Stimulated activated CD8-positive, alpha-beta memory T cell treated with anti-CD3 and anti-CD28 coated beads, Interleukin-4, amount 100 ng/mL, for 4 hours (primary cell): ENCODE measurements at places on chromosomes 1 and 21.

- no peak for DNase-seq
These were observed 37.1 kb upstream of the CSF1 start for GRCh38 chr1:109873278-109874175.

DNA sequence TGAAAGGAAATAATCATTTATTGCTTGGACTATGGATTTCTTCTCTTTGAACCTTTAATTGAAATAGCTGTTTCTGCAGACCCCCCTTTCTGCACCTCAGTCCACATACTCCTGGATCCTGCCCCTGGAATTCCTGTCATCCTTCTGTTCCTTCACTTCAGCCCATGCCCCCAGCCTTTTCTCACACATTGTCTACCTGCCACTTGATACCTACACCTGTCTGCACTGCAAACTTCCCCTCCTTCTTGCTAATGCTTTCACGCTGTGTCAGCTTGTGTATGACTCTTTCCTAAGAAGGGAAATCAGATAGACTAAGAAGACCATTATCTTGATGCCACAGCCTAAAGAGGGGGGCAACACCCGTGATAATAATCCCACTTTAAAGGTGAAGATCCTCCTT, 80.3 kb upstream of the EXO1 start:
- DNase-seq, result no peak

GRCh38 chr1:219989766-219990165, 56.5 kb downstream of the EPRS1 start:
- DNase-seq, result no peak

- no peak for DNase-seq
These were observed 45.6 kb upstream of the CSF1 start for GRCh38 chr1:109864930-109865612.

DNA sequence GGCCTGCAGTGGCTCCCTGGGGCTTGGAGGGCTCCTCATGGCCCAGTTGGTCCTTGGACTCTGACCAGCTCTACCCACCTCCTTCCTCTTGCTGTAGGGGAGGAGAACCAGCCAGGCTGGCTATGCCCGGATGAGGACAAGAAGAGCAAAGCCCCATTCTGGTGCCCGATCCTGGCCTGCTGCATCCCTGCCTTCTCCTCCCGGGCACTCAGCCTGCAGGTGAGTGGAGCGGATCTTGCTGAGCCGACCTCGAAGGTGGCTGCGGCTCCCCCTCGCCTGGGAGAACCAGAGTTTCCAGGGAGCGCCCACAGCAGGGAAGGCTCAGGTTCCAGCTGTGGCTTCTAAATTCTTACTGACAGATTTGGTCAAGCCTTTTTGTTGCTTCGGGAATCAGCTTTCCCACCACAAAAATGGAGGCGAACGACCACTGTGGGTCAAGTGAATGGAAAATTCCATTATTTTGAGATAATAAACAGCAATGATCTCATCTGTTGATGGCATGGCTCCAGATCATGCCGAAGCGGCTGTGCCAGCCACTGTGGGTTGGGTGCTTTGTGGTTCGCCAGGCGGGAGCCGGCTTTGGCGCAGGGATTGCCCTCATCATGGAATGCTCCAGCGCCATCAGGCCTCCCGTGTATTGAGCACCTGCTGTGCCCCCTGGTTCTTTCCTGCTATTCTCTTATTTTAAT, 106.5 kb upstream of the ACTL8 start:
- no peak for DNase-seq

DNA sequence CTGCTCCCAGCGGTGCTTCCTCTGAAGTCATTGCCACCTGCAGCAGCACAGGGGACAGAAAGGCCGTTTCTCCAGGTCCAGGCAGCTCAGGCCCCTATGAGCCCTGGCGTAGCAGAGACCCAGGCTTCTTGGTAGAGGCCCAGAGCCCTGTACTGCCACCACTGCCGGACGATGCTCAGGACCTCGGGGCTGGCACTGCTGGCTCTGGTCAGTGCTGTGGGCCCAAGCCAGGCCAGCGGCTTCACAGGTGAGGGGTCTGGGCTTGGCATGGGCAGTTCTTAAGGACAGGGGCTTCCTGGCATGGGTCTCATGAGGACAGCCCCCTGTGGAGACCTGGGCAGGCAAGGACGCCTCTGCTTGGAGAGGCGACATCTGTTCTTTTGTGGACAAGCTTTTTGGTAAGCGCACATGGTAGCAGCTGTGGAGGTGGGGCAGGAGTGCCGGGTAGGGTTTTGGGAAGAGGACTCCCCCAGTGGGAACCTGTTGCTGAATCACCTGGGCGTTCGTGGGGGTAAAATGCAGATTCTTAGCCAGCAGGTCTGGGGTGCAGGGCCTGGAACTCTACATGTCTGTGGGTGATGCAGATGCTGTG, at the start of gene UMODL1:
Gene UMODL1 (plus strand): TSS at position 172 of the 592 bp plus-strand sequence. CDS start 0 bp downstream, at position 172.
- DNase-seq, result no peak

DNA sequence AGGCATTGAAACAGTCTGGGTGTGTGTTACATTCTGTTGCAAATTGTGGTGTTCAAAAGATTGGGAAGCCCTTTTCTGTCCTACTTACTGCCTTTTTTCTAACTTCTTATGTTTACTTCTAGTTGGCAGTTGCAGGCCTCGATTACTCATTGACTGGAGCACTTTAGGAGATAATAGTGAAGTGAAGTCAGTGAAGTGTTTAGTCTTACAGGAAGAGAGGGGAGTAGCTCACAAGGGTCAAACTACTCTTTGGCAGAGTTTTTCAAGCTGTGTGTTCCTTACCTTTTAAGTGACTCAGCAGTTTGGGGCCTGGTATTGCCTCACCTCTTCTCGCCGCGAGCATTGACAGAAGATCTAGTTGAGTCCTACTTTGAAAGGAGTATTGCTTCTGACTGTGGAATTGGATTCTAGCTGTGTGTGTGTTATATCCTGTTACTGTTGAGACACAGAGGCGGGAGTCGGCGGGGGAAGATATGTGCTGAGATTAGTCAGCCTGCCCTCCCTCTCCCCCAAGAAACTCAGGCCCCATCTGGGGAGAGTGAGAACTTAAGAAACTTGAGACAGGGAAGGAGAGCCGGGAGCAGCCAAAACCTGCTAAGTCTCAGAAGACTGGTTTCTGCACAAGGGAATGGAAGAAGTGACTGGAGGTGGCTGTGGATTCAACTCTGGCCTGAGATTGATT, 19.3 kb downstream of the AHCYL1 start:
- no peak for DNase-seq

DNA sequence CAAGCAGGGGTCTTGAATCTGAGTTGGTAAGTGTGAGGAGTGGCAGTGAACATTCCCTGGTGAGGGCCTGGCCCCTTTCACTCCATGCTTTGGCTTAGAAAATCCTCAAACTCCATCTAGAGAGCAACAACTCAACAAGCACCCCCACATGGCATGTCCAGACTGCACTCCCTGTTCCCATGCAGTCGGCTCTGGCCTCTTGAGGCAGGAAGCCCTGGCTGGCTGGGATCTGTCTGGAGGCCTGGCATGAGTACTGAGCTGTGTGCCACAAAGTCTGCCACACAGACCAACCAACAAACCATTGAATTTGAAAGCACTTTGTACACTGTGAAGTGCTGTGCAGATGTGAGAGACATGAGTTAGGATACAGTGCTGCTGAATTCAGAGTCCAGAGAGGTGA, 25.2 kb downstream of the COA7 start:
- DNase-seq, result no peak

GRCh38 chr1:241947354-241947753, 10.2 kb upstream of the BECN2 start:
- no peak for DNase-seq

DNA sequence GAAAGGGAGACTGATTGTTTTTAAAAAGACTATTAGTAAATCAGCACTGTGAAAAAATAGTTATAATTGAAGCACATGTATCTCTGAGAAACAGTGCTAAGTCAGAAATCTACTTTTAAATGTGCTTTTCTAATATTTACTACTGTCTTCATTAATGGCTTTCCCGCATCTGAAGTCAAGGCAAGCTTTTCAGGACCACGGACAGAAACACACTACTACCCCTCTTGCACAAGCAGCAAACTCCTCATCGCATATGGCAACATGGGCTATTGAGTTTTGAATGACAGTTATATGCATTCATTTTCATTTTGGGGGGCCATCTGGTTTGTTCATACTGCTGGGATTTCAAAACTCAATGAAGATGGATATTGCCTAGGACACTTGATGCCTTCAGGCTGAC, 433.4 kb upstream of the CAMK1G start:
- DNase-seq, result no peak

DNA sequence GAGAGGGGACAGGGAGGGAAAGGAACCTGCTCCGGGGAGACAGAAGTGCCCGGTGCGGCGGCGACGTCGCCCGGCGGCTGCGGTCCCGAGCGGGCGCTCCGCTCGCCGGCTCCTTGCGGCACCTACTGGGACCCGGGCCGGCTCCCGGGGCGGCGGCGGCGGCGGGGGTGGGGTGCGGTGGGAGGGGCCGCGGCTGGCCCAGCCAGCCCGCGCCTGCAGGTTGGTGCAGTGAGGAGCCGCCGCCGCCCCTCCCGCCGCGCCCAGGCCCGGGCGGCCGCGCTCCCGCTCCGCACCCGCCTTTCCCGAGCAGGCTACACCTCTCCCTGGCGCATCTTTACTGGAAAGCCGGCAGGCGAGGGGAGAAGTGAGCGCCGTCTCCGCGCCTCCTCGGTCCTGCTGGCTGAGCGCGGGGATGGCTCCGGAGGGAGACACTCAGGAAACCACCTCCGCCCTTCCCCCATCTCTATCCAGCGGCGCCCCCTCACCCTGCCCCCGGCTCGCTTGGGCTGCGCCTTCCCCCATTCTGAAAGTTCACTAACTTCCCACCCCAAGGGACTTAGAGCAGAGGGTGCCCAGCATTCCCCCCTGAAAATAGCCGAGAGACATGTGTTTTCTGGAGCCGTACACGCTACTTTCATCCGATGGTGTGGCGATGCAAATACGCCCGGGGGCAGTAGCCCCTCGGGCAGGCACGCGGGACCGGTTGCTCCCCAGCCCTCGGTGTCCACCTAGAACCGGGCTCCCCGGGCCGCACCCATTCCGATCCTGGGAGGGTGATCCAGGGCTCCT, at the start of gene PLD5:
Gene PLD5 (minus strand): TSS at position 127 of the 789 bp plus-strand sequence.
- no peak for DNase-seq

GRCh38 chr1:117260761-117261423, 50.2 kb upstream of the VTCN1 start:
- DNase-seq, result no peak

DNA sequence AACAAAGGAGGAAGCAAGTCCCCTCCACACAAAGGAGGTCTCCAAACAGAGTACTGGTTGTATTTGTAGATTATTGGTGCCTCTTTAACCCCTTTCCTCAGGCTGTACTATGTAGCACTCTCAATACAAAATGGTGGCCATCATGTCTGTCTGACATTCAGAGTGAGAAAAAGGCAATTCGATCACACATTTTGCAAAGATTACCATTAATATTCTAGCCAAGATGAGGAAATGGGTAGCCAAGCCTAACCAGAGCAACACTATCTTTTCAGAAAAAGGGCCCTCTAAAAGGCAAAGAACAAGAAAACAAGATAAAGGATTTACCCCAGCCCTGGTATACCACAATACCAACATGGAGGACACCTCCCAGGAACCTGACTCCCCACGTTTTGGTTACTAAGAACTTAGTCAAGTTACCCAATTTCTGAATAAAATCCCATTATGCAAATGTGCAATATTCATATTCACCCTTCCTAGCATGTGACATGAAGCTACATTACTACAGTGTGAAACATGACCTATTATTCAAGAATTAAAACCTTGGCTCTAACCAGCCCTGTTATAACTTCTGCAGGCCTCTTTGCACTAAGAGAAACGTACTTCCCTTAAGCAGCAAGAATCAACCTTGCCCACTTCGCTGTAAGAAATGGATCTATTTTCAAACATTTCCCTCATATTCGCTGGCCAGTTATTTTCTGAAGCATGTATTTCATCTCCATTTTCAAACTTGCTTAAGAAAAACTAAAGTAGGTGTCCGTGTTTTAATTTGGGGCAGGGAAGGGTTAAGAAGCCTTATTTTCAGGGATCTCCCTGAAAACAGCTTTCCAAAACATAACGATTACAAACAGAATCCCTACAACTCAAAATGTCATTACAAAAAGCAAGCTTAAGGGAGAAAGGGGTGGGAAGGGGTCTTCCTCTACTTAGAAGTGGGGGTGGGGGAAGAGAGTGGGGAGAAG, 2.1 kb downstream of the KDM5B start:
- DNase-seq, result no peak

DNA sequence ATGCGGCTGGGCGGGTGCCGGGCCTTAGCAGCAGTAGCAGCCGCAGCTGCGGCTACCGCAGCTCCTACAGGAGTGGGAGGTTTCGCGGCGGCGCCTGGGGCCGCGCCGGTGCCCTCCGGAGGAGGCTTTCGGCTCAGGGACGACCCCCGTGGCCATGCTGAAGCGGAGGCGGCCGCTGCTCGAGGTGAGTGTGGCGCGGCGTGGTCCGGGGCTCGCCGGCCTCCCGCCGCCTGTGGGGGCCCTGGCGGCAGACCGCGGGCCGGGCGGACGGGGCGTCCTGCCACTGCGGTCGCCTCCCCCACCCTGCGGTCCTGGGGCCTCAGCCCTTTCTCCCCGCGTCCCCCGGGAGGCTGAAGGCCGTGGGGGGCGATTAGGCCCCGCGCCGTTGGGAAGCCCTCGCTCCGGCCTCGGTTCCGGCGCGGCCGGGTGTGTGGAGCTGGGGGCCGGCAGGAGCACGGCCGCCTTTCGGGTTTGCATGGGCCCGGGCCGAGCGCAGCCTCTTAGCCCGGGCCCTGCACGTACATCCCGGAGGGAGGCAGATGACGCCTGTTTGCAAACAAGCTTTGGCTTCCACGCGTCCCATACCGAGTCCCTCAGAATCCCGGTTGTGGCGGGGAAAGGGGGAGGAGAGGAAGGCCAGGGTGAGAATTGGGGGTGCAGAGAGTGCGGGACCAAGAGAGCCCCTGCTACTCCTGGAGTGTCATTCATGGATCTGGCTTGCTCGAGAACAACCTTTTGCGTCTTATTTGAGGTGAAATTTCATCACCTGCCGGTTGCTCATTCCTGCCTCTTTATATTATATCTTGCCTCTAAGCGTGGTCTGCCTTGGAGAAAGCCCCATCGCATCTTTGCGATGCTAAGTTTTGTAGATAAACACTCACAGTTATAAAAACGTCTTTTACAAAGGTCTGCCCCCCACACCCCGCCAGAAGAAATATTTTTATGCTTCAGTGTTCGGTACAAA, 613 bp downstream of the ZFYVE9 start:
- DNase-seq, result no peak

DNA sequence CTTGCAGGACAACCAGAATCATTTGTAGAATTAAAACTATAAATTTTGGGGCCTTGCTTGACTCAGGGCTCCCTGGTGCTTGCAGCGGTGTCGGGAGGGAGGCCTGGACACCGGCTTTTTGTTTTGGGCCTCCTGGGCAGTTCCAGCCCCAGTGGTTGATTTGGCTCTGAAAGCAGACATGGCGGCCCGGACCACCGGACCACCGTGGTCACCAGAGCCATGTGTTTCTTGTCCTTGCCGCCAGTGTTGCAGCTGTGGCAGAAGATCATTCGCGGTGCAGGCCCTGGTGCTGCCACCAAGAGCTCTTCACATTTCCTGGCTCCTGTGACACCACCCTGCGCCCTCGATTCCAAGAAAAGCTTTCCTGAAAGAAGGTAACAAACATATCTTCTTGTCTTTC, 484.8 kb downstream of the BRINP3 start:
- DNase-seq, result no peak

DNA sequence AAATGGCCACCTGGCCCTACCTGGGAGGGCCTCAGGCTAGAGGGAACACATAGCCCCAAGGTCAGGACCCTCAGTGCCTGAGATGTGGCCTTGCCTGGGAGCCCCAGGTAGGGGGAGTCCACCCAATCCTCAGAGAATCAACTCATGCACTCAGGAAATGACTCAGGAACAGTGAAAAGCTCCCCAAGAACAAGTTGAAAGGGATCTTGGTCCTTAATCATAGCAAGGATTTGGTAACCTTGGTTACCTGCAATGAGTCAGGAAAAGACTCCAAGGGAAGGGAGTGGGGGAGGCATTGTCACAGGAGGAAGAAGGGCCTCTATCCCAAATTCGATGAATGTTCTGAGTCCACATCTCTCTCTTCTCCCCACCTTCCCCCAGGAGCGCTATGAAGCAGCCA, 17.0 kb downstream of the MAP7D1 start:
- no peak for DNase-seq
